Panc1 (cell line): ENCODE measurements at places on chromosomes 1 and 21.

DNA sequence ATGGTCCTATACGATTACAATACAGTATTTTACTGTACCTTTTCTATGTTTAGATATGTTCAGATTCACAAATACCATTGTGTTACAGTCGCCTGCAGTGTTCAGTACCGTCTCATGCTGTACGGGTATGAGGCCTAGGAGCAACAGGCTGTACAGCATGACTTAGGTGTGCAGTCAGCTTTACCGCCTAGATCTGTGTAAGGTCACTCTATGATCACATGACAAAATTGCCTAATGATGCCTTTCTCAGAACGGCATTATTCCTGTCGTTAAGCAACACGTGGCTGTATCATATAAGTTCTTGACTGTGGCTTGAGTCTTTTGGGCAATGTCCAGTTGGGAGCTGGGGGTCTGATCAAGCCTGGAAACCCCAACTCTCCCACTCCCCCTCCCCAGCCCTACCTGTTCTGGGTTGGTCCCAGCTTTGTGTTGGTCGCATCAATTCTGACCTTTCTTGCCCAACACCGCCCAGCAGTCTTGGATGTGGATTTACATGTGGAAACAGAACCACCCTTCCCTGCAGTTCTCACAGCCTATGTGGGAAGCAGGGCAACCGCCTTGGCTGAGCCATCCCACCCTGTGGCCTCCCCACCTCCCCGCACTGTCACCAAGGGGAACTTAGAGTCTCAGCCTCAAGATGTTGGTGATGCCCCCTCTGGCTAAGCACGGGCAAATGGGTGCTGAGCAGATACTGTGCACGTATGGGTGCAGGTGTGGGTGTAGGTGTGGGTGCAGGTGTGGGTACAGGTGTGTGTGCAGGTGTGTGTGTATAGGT, 80.2 kb upstream of the ACTL8 start:
- no peak for DNase-seq

DNA sequence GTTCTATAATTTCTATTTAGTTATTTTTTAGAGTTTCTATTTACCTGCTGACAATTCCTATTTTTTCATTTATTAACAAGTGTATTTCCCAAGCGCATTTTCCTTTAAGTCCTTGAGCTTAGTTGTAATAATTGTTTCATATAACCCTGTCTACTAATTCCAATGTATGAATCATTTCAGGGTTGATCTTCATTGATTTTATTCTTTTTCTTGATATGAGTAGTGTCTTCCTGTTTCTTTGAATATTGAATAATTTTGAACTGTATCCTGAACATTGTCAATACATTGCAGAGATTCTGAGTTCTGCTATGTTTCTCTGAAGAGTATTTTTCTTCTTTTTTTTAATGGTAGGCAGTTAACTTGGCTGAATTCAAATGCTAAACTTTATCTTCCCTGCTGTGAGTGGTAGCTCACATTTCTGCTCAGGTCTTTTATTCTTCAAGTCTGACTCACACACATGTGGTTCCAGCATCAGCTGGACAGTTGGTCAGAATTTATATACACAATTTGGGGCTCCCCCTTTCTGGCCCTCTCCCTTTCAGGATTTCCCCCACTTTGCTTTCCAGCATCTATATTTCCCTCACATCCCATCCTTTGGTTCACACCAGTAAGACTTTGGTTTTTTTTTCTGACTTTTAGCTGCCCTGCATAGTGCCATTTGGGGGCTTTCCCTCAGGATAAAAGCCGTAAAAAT, 54.4 kb upstream of the WDR26 start:
- no peak for DNase-seq

- DNase-seq: no peak
Measured at GRCh38 chr1:84988588-84988987, 8.3 kb downstream of the MCOLN2 start.

- no peak for DNase-seq
Measured at GRCh38 chr1:224266915-224267856, 62.8 kb downstream of the NVL start.

DNA sequence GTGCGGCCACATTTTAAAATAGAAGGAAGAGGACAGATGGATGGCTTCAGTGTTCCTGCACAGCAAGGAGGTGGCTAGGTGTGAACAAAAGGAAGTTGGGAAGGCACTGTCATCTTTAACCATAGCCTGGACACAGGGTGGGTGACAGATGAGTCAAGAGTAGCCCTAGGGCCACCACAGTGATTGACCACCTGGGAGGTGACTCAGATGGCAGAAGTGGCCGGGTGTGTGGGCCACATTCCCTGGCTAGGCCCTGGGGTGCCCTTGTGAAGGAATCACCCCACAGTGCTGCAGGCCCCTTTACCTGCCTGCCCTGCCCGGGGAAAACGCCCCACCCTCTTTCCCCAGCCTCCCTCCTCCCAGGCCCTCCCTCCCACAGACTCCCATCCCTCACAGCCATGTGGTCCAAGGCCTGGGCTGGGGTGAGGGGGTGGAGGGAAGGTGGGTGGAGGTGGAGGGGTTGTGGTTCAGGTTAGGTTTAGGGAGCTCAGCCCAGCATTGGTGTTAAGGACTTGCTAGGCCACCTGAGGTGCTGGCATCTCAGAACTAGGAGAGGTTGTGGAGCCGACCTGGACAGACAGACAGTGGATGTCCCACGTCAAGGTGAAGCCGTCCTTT, 59.1 kb downstream of the SPSB1 start:
- DNase-seq: no peak

DNA sequence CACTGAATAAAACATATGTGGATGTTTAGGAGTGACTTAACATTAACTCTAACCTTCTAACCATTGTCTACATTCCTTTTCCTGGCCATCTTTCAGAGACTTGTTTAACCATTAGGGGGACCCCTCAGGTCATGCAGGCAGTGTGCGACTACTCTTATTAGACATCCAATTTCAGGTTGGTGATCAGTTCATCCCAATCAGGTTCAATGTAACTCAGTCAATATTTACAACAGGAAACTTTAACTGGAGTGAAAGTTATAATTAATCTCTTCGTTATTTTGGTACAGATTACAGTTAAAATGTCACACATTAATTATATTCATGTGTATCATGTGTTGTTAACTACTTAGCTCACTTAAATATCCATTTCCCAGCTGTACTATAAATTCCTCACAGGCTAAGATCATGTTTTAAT, 68.8 kb upstream of the RGS1 start:
- no peak for DNase-seq

- no peak for DNase-seq
Measured at GRCh38 chr21:25887166-25887565, 152.4 kb downstream of the GABPA start.

GRCh38 chr1:187734427-187734826, 905.7 kb downstream of the PLA2G4A start:
- DNase-seq: no peak

- no peak for DNase-seq
Measured at GRCh38 chr1:14891991-14892390, 261.6 kb upstream of the TMEM51 start.

DNA sequence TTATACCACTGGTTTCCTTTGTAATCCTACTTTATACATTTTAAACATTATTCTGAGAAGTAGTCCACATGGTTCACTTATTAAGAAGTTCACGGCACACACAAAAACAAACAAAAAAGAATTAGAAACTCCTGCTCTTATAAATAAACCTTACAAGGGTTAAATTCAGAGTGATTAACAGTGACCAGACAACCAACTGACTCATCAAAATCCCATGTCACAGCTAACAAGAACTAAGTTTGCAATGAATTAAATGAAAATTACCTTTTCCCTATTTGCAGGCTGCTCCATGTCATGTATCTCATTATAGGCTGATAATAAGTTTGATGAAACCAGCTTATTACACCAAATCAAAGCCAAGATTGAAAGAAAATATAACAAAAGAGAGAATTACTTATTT, 77.5 kb downstream of the PUM1 start:
- DNase-seq: no peak

DNA sequence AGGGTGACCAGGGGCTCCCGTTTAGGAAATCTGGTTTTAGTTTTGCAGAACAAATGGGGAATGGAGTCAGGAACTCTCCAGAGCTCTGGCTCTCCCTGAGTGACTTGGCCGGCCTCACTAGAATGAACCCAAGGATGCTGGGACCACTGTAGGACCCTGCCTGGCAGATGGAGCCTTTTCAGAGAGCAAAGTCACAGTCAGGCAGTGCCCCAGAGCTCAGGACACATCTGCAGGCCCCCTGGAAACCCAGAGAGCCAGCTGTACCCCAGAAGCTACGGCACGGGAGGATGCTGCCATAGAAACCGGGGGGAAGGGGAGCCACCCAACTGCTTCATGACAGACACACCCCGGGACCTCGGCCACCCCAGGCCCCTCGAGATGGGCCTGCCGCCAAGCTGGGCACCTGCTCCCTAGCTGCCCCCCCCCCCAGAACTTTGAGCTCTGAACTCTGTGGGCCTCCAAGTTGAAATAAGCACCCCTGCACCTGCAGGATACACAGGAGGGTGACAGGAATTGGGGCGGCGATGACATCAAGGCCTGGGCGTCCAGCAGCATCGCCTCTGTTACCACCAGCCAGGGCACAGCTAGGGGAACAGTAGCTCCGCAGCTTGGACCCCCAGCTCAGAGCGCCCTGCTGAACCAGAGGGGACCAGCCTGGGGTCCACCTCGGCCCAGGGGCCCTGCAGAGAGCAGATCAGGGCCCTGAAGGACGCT, 91.8 kb upstream of the VAMP3 start:
- no peak for DNase-seq

GRCh38 chr1:154955039-154955717, 721 bp downstream of the PBXIP1 start:
- no peak for DNase-seq

DNA sequence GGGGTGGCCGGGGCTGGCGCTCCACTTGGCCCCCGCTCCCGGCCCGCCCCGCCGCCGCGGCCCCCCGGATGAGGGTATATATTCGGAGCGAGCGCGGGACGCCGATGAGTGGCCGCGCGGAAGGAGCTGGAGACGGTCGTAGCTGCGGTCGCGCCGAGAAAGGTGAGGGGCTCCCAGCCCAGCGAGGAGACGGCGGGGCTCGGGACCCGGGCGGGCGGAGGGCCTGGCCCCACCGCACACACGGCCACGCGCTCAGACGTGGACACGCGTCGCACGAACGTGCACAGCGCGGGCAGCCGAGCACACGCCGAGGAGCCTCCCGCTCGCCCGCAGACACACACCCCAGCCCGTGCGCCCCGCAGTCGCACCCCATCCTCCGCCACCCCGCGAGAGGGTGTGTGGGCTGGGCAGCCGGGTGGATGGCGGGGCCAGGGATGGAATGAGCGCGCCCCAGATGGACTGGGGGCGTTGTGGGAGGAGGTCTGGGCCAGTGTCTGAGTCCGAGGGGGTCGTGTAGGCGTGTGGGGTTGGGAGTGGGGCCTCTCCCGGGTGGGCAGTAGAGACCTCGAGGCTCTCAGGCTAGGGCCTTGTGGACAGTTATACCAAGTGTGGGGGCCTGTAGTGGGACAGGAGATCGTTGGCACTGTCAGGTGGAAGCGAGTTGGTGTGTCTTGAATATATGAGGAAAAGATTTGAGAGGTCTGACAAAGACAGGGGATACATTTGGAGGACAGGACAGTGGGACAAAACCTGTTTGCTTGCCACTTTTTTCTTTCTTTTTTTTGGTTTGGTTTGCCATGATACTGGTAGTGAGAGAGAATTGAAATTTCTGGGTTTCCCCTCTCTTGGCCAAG, at the start of gene UAP1:
Gene UAP1 (plus strand): TSS at position 107 of the 854 bp plus-strand sequence. CDS start 4,347 bp downstream, outside the sequence.
- DNase-seq: no peak

- DNase-seq: no peak
Measured at GRCh38 chr1:68107771-68108170, 57.3 kb upstream of the DIRAS3 start.

DNA sequence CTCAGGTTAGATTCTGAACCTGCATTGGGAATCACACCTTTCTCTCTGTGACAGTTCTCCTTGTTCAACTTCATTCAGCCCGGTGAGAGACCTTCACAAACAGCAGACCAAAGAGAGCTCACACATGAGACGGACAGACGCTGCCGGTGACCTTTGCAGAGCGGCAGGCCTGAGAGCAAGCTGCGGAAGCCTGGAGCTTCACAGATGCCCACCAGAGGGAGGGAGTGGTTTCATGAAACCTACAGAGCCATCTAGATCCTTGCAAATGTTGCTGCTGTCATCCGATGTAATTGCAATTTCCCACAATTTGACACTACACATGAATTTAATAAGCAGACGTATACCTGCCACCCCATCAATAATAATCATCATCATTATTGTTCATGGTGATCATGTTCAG, 39.4 kb downstream of the GRIK3 start:
- no peak for DNase-seq

GRCh38 chr1:1889090-1889750, 1.7 kb downstream of the GNB1 start:
- DNase-seq: no peak

- no peak for DNase-seq
Measured at GRCh38 chr1:178470411-178470960, 26.3 kb downstream of the CLEC20A start.

DNA sequence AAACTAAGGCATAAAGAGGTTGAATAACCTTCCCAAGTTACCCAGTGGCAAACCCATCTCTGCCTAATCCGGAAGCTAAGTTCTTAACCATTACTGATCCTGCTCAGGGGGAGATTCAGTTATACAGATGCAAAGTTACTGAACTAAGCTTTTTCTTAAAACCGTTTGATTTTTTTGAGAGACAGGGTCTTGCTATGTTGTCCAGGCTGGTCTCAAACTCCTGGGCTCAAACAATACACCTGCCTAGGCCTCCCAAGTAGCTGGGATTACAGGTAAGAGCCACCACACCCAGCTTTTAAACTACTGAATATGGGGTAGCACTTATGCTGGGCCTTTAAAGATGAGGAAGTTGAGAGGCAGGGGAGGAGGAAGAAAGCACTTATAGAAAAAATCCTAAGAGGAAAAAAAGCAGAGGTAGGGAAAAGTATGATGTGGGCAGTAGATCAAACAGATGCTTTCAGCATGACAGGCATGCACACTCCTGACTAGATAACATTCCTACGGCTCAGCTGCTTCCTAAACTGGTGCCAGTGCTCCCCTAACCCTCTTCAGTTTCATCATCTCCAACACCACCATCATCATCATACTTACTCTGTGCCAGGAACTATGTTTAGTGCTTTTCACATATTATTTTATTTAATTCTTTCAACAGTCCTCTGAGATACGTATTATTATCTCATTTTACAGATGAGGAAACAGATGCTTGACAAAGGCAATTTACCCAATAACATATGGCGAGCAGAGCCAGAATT, 5.8 kb downstream of the PAFAH2 start:
- no peak for DNase-seq

- DNase-seq: no peak
Measured at GRCh38 chr1:17861685-17862084, 106.6 kb downstream of the ACTL8 start.

DNA sequence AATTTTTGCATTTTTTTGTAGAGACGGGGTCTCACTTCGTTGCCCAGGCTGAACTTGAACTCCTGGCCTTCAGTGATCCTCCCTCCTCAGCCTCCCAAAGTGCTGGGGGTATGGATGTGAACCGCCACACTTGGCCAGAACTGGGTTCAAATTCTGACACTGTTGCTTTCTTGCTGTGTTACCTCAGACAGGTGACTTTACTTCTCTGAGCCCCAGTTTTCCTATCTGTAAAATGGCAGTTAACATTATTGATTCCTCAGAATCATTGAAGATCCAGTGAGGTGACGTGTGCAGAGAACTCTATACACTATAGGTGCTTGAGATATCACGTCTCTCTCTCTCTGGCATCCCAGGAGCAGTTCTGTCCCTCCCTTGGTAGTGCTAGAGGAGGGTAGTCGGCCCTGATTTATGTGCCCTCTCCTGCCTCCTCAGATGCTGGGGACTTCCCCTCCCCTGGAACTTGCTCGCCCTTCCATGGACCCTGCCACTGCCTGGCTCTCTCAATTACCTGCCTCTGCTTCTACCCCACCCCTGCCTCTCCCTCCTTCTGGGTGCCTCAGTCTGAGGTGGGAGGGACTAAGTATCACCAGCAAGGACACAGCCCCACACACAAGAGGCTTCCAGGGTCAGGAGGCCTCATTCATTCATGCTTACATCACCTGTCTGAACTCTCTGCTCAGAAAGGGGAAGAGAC, 2.8 kb upstream of the HPCA start:
- DNase-seq: no peak
